ENCODE measurements at places on chromosomes 2 and 18.

- DNase-seq = no peak
Measured at GRCh38 chr2:57543211-57543610, 503.4 kb upstream of the VRK2 start.

GRCh38 chr18:6150430-6150829 lies 255.1 kb upstream of the TMEM200C start:
- DNase-seq = no peak

GRCh38 chr2:184769023-184769422 lies 170.7 kb downstream of the ZNF804A start:
- DNase-seq = no peak

DNA sequence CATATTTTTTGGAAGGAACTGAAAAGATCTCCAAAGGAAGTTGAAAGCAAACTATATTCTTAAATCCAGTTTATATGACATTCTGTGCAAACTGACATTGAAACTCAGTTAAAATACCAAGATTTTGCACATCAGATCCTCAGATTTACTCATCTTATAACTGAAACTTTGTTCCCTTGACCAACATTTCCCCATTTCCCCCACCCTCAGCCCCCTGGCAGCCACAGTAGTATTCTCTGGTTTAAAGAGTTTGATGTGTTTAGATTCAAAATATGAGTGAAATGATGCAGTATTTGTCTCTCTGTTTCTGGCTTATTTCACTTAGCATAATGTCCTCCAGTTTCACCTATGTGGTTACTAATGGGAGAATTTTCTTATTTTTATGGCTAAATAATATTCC lies 99.2 kb upstream of the ITGA4 start:
- no peak for DNase-seq

DNA sequence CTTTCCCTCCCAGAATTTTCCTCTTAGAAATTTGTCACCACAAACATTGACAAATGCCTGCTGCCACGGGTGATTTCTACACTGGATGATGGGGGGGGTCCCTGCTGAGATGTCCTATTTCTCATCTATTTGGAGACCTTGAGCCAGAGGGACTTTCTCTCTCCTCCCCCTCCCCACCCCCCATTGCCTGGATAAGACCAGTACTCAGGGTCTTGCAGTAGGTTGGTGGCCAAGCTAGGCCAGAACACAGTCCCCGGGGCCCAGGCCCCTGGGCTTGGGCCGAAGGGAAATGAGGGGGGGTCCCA lies 560 bp upstream of the DUSP2 start:
- no peak for DNase-seq

Measured in activated T-cell treated with anti-CD3 and anti-CD28 coated beads for 4 hours (primary cell).